Substantia nigra (tissue), 51 donors: ENCODE measurements at places on chromosomes 3 and 15.

DNA sequence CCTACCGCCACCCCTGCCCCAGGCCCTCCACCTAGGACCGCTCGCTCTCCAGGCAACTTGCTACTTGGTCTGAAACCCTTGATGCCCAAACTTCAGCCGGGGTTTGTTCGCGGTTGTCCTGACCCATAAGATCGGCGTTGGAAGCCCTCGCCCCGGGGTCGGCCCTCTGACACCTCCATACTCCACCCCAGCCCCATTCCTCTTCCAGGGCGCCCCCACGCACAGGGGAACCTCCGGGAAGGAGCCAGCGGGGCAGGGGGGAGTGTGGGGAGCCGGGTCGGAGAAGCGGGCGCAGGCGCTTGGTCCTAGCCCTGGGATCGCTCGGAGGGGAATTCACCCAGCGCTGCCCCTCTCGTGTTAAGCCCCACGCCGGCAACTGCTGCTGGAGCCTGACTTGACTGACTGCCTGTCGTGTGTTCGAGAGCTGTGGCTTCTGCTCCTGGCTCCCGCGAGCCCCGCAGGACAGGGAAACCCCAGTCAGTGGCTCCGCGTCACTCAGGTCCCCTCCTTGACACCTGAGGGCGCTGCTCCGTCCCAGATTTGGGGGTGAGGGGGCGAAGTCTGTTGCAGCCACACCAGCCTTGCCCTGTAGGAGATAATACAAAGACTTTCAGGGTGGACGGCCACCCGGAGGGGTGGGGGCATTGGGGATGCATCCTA lies 675 bp downstream of the RYR3 start:
- no peak for DNase-seq

DNA sequence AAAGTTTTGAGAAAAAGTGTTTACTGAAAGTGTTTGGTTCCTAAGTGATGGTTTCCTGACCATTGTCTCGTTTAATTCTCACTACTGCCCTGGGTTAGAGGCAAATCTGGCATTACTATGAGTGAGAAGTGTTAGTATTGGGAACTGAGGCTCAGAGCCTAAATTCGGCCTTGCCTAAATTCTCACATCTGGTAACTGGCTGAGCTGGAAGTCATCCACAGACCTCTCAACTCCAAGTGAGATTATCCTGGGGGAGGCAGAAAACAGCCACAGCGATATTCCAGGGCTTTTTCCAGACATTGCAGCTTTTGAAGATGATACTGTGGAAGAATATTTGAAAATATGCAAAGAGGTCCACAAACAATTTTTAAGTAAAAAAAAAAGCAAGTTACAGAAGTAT lies 85.1 kb upstream of the TRA2B start:
- no peak for DNase-seq

DNA sequence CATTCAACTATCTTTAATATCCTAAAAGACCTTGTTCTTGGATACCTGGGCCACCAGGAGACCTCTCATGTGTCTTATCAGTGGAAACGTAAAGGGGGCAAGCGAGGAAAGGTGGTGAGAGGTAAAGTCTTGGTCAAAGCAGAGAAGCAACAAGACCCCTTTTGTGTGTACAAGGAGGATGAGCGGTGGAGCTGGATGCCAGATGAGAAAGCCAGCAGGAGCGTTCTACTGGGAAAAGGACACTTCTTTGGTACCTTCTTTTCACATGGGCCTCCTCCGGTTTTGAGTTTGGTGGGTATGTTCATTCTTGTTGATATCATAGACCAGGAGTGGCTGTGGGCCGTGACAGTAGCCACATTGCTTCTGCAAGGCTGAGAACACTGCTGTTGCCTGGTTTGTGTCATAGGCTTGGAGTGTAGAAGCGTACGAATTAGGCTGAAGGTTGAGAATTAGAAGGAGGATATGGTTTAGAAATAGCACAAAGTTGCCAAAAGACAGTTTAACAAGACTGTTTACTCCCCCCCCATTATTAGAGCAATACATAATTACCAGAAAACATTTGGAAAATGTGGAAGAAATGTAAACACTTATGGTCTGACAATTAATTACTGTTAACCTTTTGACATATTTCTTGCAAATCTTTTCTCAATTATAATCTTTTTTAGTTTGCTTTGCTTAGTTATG lies 46.8 kb upstream of the VILL start:
- no peak for DNase-seq

- DNase-seq, result no peak
Measured at GRCh38 chr3:25594007-25594502, 70.7 kb downstream of the TOP2B start.

DNA sequence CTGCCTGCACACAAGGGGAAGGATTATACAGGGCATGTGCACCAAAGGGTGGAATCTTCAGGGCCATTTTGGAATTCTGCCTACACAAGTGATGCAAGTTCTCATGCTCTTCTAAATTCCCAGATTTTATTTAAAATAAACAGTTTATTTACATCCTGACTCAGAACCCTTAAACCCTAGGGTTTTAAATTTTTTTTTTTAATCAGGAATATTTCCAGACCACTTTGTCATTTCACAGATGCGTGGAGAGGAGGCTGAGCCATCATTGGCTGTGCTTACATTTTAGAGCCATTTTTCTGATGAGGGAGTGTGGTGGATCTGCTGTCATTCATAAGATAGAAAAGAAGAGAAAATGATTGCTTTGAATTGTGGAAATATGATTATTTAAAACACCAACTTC lies 65.2 kb upstream of the MNS1 start:
- DNase-seq, result no peak

DNA sequence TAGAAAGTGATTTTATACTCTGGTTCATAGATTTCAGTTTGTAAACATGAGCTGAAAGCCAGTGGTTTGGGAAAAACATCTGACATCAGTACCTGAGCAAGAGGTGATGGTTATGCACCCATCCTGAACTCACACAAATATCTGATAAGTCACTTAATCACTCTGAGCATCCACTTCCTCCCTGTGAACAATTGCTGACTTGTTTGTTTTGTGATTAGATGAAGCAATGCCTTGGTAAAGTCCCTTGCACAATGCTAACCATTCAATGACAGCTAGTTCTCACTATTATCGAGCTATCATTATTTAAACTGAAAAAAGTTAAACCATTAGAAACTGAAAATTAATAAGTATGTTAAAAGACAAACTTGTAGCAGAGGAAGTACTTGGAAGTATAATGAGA lies 303.0 kb downstream of the PLOD2 start:
- DNase-seq, result no peak

DNA sequence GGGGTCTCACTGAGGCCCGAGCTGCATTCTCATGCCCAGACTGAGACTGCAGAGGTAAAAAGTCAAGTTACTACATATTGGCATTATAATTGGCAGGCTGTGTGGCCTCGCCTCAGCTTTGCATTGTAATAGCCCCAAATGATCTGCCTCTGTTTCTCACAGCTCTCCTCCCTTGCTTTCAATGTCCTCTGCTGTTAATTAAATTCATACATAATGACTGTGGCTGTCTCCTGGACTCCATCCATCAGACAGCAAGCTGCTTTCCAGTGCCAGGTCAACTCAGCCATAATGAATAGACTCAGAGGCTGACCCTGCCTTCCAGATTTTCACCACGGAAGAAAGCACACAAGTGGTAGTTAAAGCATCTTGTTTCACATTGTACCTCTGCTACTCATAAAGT lies 7.6 kb upstream of the RTP4 start:
- no peak for DNase-seq

- no peak for DNase-seq
Measured at GRCh38 chr3:182803596-182803995, 10.3 kb downstream of the ATP11B start.

DNA sequence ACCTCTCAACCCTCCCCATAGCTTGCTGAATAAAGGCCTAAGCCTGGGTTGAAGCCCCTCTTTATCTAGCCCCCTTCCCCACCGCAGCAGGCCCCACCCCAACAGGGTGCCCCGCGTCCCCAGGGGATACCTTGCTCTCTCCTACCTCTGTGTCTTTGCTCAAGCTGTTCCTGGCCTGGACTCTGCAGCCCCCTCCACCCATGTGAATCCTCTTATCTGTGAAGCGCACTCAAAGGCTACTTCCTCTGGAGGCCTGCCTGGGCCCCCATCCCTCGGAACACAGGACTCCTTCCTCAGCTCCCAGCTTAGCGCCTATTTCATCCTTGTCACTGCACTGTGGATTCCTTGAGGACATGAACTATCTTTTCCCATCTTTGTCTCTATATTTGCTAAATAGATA lies 61.4 kb upstream of the HERC1 start:
- no peak for DNase-seq
